CD4-positive, alpha-beta T cell treated with Interleukin-15 for 1 hour (primary cell): ENCODE measurements at places on chromosomes 5 and 9.

DNA sequence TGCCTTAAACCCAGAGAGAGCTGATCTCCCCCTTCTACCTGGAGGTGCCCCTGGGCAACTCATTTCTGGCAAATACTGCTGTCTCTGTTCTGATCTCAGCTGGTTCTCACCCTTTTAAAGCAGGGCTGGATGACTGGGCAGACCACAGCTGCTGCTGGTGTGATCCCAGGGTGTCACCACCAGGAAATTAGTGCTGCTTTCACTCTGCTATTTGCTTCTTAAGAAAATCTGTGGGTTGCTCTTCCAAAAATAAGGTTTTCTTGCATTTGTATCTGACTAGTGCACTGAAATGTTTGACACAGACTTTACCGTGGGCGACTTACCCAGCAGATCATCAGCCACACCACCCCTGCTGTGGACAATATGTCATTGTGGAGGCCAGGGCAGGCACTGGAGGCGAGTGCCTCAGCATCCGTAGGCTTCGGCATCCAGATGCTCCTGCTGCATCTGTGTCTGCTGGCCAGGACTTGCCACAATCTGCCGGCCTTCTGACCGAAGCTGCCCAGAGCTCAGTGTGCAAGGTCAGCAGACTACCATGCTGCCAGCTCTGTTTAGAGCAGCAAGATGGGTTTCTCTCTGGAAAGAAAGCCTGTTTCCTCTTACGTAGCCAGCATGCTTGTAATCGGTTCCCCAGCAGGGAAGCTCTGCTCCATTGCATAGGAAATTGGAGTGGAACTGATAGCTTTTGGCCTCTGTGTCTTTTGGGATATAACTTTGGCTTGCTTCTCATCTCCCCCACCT, 13.6 kb downstream of the ARHGAP26 start:
- DNase-seq: peak; percentile 48

DNA sequence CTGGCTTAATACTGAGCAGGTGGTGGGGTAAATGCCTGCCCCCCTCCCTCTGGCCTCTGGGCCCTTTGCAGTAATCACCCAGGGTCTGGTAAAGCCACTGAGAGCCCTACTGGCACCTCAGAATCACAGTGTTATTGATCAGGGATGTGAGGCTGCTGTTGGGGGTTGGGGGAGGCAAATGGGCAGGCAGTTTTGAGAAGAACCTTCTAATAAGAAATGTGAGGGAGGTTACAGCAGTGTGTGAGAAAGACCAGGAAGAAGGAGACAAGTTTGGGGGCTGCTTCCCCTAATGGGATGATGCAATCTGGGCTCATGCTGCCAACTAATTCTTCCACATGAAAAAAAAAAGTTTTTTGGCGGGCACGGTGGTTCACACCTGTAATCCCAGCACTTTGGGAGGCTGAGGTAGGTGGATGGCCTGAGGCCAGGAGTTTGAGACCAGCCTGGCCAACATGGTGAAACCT, 3.1 kb upstream of the B4GALT7 start:
- DNase-seq: no peak

DNA sequence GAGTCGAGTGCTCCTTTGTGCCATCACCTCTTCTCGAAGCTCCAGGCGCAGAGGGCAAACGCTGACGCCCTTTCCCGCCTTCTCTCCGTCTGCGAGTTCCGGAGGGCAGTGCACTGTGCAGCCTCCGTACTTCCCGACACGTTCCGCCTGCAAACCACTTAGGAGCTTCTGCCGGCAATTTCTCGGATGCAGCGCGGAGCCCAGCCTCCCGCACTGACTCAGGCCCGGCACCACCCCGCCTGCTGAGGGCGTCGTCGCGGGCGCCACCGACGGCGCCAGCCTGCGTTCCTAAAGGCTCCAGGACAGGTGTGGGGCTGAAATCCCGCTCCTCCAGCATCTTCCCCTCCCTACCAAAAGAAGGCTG, 9.3 kb upstream of the TRIM36 start:
- DNase-seq: no peak

DNA sequence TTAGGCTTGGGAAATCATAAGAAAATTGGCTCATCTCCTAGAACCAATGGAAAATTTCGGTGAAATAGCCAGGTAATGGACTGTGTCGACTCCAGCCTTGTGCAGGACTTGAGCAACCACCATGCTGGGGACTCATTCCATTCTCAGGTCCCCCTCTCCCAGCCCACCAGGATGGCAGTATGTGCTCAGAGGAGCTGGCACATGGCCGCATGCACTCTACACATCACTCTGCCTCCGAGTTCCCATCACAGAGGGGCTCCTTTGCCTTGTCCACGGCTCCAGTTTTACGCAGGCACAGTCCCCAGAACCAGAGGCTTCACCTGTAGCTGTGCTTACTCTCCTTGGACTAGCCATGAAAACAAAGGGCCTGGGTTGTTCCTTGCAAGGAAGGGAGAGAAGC, 149.3 kb downstream of the PAX5 start:
- peak; percentile 3 for DNase-seq

DNA sequence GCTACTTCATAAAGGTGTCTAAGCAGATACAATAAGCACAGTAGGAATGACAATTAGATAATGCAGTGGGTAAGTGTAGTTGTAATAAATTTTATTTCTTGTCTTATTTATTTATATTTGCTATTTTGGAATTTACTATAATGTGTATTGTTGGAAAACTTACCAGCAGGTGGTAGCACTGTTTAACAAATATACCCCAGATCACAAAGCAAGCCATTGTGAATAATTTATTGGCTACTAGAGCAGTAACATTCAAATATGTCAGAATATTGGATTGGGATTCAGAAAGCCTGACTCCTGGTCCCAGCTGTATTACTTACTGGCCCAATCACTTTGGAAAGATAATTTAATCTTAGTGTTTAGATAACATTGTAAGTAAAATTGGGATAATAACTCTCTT, 78.0 kb downstream of the ISOC1 start:
- no peak for DNase-seq
